ENCODE measurements at places on chromosomes 12 and 14.

- no peak for DNase-seq
Observed at GRCh38 chr14:30312214-30312613, 246.7 kb upstream of the G2E3 start.

GRCh38 chr12:63916561-63917476 lies 72.3 kb downstream of the SRGAP1 start:
- DNase-seq = no peak

GRCh38 chr12:42346403-42347002 lies 20.5 kb downstream of the PPHLN1 start:
- DNase-seq = no peak

- DNase-seq = no peak
Observed at GRCh38 chr14:69261761-69262331, 1.9 kb downstream of the GALNT16 start.

DNA sequence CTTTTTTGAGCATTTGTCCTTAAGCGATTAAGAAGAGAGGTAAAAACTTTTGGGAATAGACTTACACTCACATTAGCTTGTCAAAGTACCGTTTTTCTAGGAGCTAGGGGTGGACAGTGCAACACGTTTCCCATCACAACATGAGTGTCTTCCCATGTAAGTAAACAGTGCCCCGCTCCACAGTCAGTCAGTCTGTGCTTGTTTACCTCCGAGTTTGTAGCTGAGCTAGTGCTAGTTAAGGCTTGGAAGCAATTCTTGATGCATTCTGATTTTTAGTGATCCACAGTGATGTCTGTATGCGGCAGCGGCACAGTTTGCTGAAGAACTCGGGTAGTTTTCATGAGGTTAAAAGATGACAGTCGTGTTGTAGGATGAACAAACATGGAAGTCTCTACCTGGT lies 941 bp downstream of the ZDHHC17 start:
- DNase-seq = no peak

GRCh38 chr12:27123642-27124041 lies 41.3 kb upstream of the C12orf71 start:
- no peak for DNase-seq

DNA sequence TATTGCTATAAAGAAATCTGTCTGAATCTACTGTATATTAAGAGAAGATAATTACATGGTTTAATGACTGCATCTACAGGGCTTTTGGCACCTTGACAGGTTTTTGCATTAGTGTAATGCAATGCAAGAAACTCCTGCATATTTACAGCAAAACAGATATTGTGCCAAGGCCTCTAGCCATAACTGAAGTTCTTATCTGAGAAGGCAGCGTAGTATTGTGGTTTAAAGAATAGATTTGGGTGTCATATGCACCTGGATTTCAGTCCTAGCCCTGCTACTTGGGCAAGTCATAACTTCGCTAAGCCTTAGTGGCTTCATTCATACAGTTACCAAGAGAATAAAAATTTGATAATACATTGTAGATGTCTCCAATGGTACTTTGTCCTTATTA lies 350.1 kb downstream of the CCDC91 start:
- no peak for DNase-seq

GRCh38 chr12:29148911-29149690 lies at the start of gene FAR2:
TSS of gene FAR2 (plus strand) at chr12:29149278. CDS start at chr12:29270450, 121,172 bp downstream.
- no peak for DNase-seq

DNA sequence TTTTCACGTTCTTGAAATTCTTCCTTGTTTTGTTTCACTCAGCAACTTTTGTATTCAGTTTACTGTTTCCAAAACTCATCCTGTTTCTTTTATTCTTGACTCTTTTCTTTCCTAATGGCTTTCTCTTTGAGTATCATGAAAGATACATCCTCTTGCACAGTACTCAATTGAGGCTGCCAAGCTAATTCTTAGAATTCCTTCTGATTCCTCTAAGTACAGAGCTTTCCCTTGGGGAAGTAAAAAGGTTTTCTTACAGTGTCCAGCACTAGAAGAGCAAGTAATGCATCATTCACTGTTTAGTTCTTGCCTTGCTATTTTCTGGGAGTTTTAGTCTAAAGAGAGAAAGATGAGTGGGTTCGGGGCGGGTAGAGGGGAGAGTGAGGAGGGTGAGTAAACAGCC lies 154.1 kb downstream of the NEDD1 start:
- DNase-seq = no peak

DNA sequence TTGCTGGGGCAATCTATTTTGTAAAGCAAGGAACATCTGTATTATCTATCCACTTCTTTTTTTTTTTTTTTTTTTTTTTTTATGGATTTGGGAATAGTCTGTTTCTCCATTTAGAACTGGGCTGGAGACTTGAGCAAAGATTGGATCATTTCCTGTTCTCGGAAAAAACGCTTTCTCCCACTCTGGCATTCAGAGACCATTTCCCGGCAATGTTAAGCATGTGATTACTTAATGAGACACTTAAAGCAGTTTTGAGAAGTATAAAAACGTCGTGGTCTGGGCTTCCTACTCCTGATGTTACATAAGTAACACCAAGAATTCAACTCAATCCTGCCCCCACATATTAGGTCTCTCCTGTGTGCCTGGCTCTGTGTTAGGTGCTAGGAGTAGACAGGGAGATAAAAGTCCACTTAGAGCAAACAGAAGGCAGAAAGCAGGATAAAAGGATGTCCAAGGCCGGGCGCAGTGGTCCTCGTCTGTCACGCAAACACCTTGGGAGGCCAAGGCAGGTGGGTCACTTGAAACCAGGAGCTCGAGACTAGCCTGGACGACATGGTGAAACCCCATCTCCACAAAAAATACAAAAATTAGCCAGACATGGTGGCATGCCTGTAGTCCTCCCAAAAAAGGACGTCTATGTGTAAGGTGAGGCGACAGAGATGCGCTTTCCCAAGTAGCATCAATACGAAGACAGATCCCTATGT lies 152.1 kb upstream of the GSC start:
- no peak for DNase-seq

DNA sequence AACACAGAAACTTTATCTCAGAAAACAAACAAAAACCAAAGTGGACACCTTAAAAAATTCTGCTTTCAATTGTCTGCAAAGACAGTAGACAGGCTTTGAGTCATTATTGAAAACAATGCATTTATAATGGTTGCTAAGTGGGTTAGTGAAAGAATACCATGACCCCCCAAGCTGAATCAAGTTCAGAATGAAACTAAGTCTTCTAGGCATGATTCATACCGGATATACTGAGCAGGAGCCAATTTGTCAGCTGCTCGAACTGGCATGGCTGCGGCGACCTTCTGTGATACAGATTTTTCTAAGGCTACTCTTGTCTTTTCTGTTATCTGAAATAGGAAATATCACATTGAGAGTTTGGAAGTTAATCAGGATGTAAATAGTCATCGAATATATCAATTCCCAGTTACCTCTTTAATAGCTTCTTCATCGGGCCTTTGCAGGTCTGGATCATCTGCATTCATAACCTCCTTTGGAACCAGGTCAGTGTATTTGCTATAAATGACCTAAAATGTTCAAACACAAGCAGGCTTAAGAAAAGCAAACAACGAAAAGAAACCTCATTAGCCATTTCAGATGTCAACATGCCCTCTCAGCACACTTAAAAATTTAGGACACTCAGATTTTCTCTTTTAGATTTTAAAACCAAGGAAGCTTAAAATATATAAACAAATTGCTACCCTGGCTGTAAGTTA lies 22.3 kb downstream of the SNW1 start:
- DNase-seq = no peak

DNA sequence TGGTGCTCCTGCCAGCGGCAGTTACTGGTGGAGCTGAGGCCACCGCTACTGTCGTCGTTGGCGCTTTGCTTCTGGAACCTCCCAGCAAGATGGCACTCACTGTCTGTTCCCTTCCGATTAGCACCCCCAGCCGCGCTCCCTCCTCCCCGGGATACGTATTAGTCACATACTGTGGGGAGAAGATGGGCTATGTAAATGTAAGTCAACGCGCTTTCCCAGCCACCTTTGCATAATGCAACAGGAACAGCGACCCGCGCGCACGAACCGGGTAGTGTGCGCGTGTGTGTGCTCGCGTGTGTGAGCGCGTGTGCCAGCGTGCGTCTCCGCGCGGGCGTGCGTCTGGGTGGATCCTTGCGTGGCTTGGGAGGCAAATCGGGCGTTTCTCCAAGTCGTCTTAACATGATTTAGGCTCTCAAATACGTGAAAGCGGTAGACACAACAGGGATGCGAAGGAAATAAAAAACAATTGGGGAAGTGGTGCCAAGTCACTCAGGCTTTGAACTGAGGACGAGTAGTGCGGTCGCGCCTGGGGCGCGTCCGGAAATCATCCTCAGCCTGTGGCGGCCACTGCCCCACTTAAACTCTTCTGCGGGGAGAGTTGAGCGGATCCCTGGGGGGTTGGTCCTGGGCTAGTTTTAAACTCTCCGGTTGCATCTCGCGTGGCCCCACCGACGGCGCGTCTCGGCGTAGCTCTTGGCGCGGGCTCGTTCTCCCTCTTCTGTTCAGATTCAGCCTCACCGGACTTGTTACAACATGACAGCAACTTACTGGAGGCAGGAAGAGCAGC lies 1.8 kb downstream of the FLRT2 start:
- DNase-seq = no peak
